Astrocyte of the cerebellum (primary cell): ENCODE measurements at places on chromosomes 5 and 9.

DNA sequence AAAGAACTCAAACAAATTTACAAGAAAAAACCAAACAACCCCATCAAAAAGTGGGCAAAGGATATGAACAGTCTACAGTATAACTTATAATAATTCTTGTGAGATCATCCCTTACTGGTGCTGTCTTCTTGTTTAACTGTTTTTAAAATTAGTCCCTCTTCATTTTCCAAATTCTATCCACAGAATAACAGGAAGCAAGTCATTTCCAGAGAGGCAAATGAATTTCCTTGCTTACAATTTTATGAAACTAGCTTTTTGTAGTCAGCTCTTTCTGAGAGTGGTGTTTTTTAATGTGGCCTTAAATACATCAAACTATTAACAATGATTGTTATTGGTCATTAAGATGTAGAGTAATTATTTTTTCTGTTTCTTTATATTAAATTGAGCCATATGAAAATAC is 40.6 kb downstream of the FAM174A start:
- no peak for DNase-seq

DNA sequence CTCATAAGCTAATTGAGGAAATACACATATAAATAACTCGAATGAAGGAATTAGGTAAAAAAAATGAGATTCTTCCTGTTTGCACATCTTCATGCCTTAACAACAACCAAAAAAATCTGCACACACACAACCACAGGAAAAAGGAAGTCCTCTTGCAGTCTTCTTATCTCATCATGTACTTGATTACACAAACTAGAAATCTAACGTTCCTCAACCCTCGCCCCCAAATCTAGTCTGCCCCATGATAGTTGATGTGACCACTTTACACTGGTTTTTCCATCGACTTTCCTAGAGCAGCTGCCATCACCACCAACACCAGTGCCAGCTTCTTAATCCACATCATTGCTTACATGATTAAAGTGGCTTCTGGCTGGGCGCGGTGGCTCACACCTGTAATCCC is 31.2 kb upstream of the RNU6ATAC start:
- no peak for DNase-seq

DNA sequence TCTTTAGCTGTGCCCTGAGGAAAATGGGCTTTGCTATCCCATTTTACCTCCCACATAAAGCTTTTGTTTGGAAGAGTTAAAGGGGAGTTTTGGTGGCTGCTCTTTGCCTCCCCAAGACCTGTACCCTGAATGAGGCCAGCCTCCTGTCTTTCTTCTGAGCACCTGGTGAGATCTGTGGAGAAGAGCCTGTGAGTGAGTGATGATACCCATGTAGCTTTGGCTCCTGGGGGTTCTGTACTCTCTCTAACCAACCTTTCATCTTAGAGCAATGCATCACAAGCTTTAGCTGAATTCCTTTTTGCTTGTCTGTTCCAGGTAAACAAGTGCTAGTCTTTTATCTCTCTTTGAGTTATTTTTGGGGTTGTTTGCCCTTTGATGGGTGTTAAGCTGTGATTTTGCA is 73.6 kb downstream of the SCAMP1 start:
- DNase-seq, result no peak

GRCh38 chr5:23730023-23730422 is 222.6 kb downstream of the PRDM9 start:
- no peak for DNase-seq

GRCh38 chr5:72177538-72177937 is 70.3 kb downstream of the MAP1B start:
- no peak for DNase-seq

GRCh38 chr5:120512068-120512467 is 48.0 kb downstream of the PRR16 start:
- DNase-seq, result no peak

DNA sequence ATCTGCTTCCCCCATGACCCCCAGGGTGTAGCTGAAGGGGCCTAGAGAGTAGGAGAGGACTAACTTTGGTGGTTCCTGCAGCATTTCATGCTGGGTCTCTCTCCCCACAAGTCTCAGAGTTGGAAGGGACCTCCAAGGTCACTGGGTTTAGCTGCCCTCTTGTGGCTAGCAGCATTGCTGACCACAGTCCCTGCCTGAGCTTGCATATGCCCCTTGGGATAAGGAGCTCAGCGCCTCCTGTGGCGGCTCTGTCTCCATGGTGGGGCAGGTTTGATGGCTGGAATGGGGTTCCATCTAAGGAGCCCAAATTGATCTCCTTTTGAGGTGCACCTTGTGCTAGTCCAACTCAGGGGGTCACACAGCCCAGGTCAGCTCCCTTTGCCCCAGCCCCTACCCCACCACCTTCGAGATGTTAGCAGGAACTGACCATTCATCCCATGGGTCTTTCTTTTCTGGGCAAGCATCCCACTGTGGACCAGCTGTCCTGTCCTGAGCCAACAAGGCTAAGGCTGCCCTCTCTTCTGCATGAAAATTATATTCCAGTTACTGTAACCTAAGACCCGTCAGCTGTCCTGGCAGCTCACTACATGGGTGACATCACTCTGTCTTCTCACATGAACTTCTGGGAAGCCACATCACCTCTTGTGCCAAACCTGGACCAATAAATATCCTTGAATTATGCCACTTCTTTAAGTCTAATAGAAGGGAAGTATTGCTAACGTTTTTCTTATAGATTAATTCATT is 196.2 kb downstream of the HSPA4 start:
- no peak for DNase-seq

- no peak for DNase-seq
These were observed 8.3 kb downstream of the NOXA1 start for GRCh38 chr9:137431416-137431931.

DNA sequence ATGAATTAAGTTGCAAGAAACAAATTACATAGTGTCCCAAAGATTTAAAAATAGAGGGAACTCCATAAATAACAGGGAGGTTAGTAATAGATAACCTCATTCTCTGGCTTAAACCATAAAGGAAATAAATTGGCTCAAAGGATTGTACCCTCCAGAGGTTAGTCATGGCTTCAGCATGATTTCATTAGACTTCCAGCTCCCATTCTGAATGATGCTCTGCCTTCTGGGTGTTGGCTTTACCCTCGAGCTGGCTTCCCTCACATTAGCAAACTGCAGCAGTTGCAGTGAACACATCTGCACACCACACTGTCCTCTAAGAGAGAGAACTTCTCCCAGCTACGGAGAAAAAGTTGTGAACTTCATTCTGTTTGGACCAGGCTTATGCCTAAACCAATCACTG is 70.4 kb downstream of the RGS7BP start:
- no peak for DNase-seq

DNA sequence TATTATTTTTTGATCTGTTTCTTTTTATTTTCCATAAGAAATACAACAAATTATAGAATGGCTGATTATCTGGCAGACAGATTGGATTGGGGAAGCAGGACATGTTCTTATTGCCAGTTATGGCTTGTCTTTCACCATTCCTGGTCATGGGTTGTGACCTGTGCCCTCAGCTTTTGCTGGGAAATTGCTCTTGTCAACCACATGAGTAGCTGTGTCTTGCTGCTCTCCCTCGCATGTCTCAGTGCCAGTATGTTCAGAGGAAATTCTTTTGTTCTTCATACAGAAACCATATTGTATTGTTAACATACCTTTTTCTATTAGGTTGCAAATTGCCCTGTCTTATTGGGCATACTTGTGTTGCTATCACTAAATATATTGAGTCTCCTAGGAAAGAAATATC is 344.1 kb downstream of the OSTF1 start:
- DNase-seq, result no peak

- no peak for DNase-seq
These were observed 23.6 kb downstream of the CNOT8 start for GRCh38 chr5:154881986-154882385.

- DNase-seq, result no peak
These were observed 67.4 kb downstream of the VCAN start for GRCh38 chr5:83538786-83539462.

DNA sequence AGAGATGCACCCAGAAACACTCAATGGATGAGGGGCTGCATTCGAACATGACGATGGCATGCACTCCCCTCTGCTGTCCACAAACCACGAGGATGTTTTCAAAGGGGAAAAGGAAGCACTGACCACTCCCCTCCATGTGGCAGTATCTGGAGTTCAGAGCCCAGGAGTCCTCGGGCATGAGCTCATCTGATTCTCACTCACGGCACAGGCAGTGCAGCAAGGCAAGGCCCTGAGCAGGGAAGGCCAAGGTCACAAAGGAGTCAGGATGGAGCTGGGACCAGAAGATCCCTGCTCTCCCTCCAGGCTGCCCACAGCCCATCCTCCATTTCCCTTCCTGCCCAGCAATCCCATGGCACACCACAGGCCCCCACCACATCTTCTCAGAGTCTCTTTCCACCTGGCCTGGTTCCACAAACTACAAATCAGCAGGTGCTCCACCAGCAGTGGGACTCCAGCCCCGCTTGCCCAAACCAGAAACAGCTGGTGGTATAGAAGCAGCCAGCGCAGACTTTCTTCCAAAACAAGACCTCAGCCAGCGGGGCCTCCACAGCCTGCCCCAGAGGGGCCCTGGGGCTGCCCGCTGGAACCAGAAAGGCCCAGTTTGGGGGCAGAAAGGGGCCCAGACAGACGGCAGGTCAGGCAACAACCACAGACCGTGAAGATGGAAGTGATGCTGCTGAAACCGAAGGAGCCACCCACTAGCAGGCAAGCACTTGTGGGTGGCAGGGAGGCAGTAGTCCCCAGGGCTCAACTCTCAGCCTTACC is 12.2 kb downstream of the TNIP1 start:
- no peak for DNase-seq

GRCh38 chr5:77140350-77140749 is 53.3 kb upstream of the ZBED3 start:
- DNase-seq, result no peak
